ENCODE measurements at places on chromosomes 5 and 9.

DNA sequence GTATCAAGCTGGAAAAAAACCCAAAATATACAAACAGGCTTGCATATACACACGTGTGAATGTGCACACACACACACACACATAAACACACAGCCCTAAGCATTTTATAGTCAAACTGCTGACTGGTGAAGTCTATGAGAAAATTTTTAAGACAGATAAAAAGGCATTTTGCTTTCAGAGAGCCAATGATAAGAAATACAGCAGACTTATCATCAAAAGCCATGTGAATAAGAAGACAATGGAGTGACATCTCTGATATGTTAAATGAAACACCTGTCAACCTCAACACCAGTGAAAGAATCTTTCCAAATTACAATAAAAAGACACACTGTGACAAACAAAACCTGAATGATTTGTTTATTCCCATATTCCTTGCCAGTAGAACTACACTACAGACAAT lies 233.3 kb downstream of the CDH9 start:
- DNase-seq = no peak

DNA sequence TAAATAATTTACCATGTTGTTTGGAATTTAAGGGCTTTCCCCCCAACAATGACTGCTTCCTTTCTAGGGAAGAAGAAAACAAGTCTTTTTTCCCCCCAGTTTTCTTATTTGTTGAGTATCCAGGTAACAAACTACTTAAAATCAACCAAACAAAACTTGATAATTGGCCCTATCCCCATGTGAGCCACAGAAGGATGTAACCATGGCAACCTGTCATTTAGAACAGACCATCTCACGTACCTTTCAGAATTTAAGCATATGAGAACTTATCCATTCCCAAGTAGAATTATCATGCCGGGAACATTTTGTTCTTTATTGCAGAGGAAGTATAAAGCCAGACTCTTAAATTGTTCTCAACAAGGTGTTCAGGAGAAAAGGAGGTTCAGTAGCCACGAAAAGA lies 392.3 kb downstream of the CETN3 start:
- DNase-seq = no peak

- no peak for DNase-seq
Measured at GRCh38 chr9:89497978-89498851, at the start of gene SEMA4D. Gene SEMA4D, minus strand, starts transcription at chr9:89498113. Its CDS starts 92,657 bp downstream, at chr9:89405456.

DNA sequence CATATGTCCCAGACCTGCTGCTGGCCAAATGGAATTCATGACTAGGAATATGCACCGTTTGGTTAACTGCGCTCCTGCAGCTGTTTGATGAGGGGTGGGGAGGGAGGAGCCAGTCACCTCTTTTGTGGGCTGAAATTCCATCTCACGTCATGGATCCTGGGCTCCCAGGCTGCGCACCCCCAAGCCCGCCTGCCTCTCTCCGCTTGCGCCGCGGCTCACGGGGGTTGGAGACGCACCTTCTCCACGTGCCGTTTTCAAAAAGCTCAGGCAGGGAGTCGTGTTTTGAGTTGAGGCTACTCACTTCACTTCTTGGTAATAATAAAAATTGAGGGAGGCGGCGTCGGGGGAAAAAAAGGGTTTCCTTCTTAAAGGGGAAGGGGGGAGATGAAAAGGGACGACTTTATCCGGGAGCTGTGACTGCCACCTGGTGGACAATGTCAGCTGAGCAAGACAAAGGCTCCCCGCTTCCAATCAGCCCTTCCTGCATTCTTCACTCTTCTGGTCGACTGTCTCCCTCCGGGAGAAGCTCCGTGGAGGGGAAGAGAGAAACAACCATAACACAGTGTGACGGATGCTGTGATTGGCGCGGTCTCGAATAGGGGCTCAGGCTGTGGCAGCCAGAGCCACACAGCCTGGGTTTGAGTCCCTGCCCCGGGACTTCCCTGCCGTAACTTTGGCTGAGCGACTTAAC lies 15.9 kb upstream of the C5orf47 start:
- DNase-seq = peak; percentile 64

DNA sequence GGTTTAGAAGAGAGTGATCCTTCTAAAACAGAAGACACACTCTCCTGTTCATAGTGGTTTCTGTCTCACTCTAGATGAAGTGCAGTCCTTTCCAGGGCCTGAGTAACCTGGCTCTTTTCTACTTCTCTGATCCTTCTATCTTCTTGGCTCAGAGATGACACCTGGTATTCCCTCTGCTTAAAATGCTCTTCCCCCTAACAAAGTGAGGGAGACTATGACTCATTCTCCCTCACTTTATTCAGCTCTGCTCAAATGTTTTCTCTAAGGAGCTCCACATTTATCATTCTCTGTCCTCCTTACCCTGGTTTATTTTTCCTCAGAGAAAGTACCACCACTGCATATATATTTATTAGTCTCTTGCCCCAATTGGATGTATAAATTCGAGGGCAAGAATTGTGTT lies 24.6 kb downstream of the TUT7 start:
- no peak for DNase-seq

- no peak for DNase-seq
Measured at GRCh38 chr9:38361473-38361850, 31.0 kb upstream of the ALDH1B1 start.

GRCh38 chr5:168874713-168875380 lies 295.7 kb upstream of the PANK3 start:
- DNase-seq = no peak

GRCh38 chr9:129405089-129405826 lies 215.6 kb downstream of the C9orf50 start:
- DNase-seq = no peak

GRCh38 chr5:110854200-110854599 lies 115.4 kb downstream of the SLC25A46 start:
- no peak for DNase-seq

- DNase-seq = no peak
Measured at GRCh38 chr9:127873886-127874285, 3.6 kb downstream of the AK1 start.

DNA sequence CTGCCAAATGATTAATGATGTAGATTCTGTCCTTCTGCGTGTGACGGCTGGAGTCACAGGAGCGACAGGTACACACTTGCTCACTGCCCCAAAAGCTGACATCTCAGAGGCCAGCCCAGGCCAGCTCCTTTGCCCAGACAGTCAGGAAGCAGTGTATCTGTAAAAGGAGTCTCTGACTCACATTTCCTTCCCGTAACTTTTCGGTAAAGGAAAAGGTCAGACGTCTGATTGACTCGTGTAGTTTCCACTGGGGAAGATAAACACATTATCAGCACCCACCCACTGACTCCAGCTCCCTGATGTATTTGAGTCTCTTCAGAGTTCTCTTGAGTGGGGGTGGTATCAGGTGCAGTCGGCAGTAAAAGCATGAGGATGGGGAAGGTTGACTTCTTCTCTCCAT lies 64.4 kb upstream of the WWC1 start:
- no peak for DNase-seq

Data from T1000 (cell line).